ENCODE measurements at places on chromosomes 3 and 15.

GRCh38 chr3:166013073-166013679 is 176.0 kb upstream of the BCHE start:
- DNase-seq: peak; percentile 17

GRCh38 chr3:75260-75659 is 121.3 kb upstream of the CHL1 start:
- no peak for DNase-seq

- DNase-seq: no peak
Measured at GRCh38 chr15:40963201-40963600, 9.9 kb downstream of the CHAC1 start.

DNA sequence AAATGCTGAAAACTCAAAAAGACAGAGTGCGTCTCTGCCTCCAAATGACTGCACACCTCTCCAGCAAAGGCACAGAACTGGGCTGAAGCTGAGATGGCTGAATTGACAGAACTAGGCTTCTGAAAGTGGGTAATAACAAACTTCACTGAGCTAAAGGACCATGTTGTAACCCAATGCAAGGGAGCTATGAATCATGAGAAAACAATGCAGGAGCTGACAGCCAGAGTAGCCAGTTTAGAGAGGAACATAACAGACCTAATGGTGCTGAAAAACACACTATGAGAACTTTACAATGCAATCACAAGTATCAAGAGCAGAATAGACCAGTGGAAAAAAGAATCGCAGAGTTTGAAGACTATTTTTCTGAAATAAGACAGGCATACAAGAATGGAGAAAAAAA is 10.1 kb upstream of the AVEN start:
- DNase-seq: no peak

DNA sequence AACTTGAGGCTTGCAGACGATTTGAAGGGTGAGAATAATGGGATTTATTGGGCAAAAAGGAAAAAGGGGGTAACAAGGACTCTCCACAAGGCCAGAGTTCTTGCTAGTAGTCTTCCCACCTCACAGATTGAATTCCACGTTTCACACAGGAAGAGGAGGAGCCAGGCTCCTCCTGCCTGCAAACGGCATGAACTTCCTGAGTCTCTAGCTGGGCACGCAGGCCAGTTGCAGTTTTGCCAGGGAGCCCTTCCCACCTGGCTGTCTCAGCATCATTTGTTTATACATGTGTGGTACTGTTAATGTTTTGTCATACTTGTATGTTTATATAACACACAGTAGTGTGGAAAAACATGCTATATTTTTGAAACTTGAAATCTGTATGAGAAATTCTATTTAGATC is 155.0 kb downstream of the NLGN1 start:
- DNase-seq: no peak

- DNase-seq: no peak
Measured at GRCh38 chr15:97976766-97977503, 16.4 kb downstream of the ARRDC4 start.

GRCh38 chr3:100090669-100091005 is 23.7 kb downstream of the FILIP1L start:
- DNase-seq: no peak

- no peak for DNase-seq
Measured at GRCh38 chr15:40688932-40689799, 5.8 kb upstream of the RAD51 start.

DNA sequence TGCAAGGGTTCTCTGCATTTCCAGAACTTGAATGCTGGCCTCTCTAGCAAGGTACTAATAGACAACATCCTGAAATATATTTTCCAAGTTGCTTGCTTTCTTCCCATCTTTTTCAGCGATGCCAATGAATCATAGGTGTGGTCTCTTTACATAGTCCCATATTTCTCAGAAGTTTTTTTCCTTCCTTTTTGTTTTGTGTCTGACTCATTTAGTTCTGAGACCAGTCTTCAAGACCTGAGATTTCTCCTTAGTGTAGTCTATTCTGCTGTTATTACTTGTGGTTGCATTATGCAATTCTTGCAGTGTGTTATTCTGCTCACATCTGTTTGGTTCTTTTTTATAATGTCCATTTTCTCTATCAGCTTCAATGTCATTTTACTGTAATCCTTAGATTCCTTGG is 1265.0 kb upstream of the ALCAM start:
- no peak for DNase-seq

- no peak for DNase-seq
Measured at GRCh38 chr3:76369170-76369569, 583.8 kb upstream of the ZNF717 start.

- no peak for DNase-seq
Measured at GRCh38 chr3:109480014-109480413, 142.7 kb upstream of the DPPA4 start.

DNA sequence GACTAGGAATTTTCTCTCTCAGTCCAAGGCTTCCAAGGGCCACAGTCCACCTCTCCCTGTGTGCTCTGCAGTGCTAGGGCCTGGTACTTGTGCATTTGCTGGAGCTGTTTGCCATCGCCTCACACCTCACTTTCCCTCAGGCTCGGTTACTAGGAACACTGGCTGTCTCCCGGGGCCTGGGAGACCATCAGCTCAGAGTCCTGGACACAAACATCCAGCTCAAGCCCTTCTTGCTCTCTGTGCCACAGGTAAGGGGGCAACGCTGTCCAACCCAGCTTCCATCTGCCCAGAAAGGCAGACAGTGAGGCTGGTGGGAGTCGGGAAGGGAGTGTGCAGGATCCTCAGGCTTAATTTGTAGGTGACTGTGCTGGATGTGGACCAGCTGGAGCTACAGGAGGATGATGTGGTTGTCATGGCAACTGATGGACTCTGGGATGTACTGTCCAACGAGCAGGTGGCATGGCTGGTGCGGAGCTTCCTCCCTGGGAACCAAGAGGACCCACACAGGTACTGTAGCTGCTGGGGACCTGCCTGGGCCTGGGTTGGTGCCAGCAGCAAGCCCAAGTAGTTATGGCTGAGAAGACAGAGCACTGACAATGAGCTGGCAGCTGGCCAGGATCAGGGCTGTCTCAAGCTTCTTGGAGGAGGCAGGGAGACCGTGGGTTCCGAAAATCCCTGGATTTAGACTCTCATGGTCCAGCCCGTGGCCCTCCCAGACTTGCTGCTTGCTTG is 3.4 kb downstream of the PPM1M start:
- no peak for DNase-seq

GRCh38 chr3:10547841-10548783 is 42.7 kb upstream of the ATP2B2 start:
- no peak for DNase-seq

DNA sequence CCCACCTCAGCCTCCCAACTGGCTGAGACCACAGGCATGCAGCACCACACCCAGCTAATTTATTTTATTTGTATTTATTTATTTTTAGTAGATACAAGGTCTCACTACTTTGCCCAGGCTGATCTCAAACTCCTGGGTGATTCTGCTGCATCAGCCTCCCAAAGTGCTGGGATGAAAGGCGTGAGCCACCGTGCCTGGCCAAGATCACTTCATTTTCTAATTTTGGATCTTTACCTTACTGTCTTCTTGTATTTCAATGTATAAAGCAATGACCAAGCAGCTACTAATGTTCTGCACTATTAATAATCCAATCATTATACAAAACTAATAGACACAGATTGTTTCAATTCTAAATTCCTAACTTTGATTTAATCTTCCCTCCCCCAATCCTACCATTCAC is 56.2 kb downstream of the LRRFIP2 start:
- DNase-seq: no peak

DNA sequence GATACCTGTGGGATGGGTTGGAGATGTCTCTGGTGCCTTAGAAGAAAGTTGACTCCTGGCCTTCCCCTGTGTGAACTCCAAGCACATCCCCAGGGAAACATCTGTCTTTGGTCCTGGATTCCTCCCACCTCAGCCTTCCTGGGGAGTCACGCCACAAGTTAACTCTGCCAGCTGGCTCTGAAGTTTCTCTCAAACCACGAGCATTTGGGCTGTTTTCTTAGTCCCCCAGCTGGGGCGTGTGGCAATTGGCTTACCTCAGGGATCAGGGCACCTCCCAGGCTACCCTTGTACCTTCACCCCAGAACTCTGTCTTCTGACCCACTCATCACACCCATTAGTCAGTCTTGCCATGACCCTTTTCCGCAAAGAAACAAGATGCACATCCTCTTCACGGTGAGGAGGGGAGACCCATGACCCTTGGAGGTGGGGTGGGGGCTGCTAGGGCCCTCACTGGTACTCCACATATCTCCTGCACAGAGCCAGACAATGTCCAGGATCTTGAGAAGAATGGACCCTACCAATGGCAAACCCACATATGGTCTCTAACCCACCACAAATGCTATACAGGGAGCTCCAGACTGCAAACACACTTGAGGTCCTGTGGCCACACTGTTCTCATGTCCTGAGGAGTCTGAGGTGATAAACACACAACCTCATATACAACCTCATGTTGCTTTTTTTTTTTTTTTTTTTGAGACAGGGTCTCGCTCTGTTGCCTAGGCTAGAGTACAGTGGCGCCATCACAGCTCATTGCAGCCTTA is 3.9 kb downstream of the NEIL1 start:
- no peak for DNase-seq

GRCh38 chr3:176579711-176580185 is 617.5 kb downstream of the TBL1XR1 start:
- no peak for DNase-seq

DNA sequence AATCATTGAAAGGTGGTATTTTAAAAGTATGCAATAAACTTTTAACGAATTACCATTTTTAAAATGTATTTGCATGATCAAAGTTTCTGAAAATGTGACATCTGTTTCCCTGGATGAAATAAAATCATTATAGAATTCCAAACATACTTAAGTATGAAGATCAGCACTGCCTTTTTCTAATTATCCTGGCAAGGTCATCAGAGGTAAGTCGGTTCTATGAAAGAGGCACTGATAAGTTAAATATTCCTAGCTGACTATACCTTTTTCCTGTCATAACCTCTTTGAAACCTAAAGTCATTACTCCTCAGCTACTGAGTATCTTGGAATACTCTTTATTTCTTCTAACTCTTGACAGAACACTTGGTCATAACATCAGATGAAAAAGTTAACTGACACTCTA is 406.1 kb upstream of the ALCAM start:
- DNase-seq: no peak

DNA sequence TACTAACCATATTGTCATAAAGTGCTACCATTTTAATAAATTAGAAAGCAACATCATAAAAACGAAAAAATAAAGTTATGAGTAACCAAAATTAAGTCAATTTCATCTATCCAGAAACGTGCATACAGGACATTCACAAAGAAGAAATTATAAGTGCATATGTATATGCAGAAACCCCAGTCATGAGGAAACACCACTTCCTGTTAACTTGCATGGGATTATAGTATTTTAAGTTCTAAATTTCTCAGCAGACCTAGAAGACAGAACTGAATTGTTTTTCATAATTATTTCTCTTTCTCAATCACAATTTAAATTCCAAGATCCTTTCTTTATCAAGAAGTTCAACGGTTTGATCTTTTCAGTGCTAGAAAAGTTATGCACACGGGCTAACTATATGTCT is 1.4 kb upstream of the KBTBD8 start:
- DNase-seq: no peak

- no peak for DNase-seq
Measured at GRCh38 chr3:50276762-50277101, 2.2 kb upstream of the LSMEM2 start.

DNA sequence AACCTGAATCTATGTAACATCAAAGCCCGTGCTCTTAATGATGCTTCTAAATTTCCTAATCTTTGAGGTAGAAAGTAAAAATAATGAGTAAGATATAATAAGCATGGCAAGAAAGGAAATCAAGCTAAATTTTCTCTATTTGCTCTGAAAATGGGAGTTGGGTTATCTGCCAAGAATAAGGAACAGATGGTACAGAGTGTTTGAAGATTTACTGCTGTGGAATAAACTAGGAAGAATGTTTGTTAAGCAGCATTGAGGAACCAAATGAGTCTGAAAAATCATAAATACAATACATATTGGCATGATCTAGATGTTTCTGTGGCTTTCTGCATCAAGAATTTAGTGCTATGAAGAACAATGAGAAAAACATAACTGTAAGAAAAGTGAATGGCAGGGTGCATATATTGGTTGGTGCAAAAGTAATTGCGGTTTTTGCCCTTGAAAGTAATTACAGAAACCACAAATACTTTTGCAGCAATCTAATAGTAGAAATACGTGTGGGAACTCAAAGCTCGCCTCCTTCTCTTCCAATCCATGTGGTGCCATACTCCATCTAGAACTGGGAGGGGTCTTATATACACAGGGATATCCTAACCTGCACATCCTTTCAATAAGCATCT is 87.6 kb downstream of the SUCNR1 start:
- DNase-seq: peak; percentile 69

DNA sequence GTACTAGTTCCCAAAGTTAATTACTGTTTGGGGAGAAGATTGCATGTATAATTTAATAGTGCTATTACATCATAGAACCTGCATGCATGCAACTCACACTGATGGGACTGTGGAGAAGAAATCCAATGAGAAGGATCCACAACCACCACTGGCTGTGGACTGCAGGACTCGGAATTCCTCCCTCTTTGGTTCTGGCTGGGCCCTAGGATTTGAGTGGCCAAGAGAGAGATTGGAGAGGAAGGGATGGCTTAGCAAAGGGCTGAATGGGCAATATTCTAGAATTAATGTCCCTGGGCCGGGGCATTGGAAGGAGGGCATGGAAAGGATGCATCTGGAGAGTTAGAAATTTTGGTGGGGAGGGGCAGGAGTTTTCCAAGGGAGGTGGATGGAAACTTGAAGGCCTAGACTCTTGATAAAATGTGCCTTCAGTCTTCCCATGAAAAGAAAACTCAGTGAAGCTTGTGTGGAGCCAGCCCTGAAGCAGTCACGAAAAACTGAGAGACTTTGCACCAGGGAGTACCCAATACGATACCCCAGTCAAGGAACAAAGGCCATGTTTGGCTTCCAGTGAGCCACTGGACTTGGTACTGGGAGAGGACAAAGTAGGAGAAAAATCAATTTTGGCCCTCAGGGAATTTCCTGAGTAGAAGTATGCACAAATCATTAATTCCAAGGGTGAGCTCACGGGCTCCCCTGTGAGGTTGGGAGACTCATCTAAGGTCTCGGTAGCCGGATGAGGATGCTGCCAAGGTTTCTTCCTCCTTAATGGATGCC is 31.4 kb upstream of the TPM1 start:
- DNase-seq: no peak

GRCh38 chr3:120460862-120461261 is 10.1 kb upstream of the FSTL1 start:
- DNase-seq: no peak

Measured in left lung (tissue), 14 donors.